ENCODE measurements at places on chromosomes 5 and 9.

DNA sequence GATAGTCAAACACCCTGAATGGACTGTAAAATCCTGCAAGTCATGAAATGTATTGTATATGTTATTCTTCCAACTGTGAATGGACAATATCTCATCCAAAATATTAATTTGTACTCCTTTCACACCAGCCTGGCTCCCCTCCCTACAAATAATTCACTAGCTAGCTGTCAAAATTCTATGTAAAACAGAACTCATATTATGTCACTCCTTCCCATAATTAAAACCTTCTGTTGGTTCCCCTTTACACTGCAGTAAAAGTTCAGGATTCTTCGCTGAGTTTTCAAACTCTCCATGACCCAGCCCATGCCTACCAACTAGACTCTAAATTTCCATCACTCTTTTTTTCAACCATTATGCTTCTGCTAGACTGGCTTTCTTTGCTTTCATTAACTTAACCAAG lies 857.1 kb downstream of the TAF11L14 start:
- DNase-seq = no peak

DNA sequence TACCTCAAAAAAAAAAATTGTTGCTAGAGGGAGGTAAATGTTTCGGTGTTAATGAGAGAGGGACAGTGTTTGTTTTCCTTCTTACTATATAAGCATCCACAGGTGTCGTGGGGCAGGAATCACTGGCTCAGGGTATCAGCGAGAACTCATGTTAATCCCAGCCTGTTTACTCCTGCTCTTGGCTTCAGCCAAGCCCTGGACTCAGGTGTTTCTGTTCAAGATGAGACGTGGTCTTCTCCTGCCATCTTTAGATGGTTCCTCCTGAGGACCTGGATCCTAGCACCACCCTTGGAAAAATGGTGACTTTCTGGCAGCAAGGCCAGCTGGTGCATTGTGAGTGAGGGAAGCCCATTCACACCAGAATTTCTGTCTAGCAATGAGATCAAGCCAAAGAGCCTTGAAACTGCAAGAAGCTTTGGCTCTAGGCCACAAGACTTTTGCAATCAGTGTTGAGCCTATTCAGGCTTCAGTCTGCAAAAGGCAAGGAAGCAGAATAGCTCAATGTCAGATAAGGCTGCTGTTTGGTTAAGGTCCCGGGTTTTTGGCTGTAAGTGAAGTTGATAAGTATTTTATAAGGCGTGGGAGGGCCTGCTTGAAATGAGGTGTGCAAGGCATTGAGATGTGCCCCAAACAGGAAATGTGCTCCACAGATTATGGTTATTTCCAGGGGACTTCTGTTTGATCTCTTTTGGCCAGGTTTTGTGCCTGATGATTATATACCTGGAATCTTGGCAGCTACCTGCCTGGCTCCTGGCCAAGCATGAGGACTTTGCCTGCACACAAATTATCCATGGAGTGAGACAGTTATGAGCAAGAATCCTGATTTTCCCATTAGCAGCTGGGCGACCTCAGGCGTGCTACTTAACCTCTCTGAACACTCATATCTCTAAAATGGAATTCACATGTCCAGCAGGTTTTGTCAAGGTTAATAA lies 99.8 kb downstream of the TENT4A start:
- DNase-seq = no peak

- no peak for DNase-seq
These were observed 257.5 kb downstream of the PARP8 start for GRCh38 chr5:50923768-50924494.

- DNase-seq = no peak
These were observed 21.0 kb upstream of the ALDH1B1 start for GRCh38 chr9:38371495-38371894.

DNA sequence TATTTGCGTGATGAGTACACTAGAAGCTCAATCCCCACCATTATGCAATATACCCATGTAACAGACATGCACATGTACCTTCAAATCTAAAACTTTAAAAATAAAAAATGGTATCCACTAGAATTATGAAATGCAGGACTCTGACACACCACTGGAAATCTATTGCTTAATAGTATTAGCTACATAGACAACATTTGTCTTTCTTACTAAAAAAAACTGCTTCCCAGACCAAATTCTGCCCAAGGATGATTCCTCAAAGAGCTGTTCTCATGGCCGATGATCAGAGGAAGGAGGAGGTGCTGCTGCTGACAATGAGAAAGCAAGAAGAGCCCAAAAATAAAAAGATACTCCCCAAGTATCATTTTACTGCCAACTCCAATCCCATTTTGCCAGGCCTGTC lies 67.2 kb downstream of the TTC39B start:
- no peak for DNase-seq

DNA sequence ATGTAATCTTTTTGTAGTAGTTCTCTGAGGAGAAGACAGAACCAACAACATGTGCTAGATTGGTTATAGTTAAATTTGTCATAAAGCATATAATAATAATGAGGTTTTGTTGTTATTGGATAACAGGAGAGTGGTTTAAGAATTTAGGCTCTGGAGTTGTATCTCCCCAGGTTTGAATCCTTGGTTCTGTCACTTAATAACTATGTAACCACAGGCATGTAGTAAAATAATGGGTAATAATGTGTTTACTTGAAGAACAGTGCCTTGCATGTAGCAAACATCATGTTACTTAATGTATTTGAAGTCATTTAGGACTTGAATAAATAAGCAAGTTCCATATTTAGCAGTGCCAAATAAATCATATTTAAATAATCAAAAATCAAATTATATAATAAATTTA lies 55.8 kb downstream of the NSD1 start:
- DNase-seq = no peak

- no peak for DNase-seq
These were observed 3.0 kb downstream of the MLANA start for GRCh38 chr9:5893591-5894236.

GRCh38 chr5:67680099-67680498 lies 483.5 kb upstream of the CD180 start:
- DNase-seq = no peak
